ENCODE measurements at places on chromosomes 2 and 18.

- DNase-seq = peak; percentile 66
These were observed 10.9 kb upstream of the DLX2 start for GRCh38 chr2:172113617-172114016.

DNA sequence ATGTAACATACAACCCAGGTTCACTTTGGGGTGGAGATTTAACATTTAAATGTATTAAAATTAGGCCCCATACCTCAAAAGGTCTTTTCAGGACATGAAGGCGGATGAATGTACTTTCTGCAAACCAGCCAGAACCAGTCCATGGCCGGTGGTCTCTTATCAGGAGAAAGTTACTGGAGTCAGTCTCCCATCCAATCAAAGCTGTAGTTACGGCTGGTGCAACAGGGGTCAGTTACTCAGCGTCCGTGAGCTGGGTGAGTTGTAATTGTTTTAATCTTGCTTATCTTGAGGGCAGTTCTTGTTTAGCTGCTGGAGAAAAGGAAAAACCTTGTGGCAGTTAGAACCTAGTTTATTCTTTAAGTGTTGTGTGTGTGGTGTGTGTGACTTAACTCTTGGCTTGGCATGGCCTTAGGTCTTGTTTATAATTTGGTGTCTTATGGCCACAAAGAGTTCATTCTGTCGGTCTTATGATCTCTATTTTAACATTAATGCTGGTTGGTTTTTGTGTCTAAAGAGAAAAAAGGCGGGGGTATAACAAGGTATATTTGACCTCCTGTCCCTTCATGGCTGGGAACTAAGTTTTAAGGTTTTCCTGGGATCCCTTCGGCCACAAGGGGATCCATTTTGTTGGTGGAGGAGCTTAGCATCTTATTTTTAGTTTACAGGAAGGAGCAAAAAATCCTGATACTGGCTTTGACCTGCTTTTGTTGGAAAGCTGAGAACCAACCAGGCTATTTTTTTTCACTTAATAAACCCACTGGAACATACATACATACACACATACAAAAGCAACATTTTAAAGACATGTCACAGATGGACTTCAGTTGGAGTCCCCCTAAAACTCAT, 143.5 kb upstream of the NCK2 start:
- peak; percentile 88 for DNase-seq

GRCh38 chr2:231227310-231228162, 29.1 kb downstream of the ARMC9 start:
- DNase-seq = peak; percentile 89

DNA sequence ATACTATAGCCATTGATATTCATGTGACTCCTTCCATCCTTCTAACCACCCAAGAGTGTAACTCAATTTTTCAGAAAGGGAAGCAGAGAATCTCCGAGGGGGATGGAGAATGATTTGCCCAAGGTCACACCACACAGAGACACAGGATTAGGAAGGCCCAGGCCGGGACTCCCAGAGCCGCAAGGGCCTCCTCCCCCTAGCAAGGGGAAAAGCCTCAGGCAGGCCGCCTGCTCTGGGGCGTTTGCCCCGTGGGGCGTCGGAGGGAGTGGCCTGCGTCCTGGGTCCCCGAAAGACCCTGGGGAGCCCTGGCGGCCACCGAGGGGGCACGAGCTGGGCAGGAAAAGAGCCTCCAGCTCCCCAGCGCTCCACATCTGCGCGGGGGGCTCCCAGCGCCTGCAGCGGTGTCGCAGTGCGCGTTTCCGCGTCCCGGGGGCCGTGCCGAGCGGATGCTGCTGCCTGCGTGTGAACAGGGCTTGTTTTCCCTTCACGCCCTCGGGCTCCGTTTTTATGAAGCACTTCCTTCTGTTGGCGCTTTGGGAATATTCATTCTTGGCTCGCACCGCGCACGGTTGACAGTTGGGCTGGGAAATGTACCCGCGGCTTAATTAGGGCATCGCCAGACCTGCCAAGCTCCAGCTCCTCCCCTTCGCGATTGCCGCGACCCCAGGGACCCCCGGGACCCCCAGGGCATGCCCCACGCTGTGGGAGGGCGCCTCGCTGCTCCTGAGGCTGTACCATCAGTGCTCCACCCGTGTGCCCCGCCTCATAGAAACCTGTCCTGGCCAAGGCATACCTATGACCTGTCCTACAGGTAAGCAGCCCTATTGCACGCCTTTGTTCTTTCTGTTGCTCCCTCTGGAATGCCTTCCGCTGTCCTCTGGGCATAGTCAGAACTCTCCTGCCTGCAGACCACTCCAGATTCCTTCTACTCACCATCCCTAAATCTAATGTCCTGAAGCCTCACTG, 158.9 kb upstream of the GLI2 start:
- DNase-seq = peak; percentile 34

DNA sequence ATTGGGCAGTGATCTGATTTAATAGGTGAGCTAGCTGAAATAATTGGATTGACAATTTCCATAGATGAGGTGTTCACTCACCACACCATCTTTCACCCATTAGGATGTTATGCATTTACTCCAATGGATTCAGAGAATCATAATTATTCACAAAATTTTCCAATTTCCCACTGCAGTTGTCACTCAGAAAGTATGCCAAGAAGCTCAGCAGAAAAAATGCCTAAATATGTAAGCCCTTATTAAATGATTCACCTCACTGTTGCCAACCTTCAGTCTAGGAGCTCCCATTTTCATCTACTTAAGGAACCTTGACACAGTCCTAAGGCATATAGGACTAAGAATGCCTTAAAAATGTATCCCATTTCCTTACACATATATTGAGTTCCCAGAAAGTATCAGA, 94.3 kb downstream of the MBD2 start:
- no peak for DNase-seq

GRCh38 chr18:3500016-3500415, 50.0 kb downstream of the TGIF1 start:
- DNase-seq = no peak

GRCh38 chr2:201452922-201453643, 1.5 kb downstream of the STRADB start:
- DNase-seq = no peak

DNA sequence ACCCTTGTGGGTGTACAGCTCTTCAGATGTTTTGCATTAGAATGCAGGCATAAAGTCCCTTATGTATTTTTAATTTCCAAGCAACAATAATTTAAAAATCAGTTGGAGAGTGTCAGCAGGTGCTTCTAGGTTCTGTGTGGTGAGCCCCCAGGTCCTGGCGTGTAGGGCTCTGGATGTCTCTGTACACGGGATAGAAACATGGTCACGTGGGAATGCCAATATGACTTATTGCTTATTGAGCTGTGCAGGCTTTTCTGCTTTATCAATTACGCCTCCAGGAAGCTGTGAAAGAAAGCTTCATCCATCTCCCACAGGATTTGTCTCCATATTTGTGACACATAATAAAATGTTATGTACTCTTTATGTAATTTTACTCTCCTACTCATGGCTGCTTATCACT, 37.8 kb downstream of the PRELID3A start:
- no peak for DNase-seq

DNA sequence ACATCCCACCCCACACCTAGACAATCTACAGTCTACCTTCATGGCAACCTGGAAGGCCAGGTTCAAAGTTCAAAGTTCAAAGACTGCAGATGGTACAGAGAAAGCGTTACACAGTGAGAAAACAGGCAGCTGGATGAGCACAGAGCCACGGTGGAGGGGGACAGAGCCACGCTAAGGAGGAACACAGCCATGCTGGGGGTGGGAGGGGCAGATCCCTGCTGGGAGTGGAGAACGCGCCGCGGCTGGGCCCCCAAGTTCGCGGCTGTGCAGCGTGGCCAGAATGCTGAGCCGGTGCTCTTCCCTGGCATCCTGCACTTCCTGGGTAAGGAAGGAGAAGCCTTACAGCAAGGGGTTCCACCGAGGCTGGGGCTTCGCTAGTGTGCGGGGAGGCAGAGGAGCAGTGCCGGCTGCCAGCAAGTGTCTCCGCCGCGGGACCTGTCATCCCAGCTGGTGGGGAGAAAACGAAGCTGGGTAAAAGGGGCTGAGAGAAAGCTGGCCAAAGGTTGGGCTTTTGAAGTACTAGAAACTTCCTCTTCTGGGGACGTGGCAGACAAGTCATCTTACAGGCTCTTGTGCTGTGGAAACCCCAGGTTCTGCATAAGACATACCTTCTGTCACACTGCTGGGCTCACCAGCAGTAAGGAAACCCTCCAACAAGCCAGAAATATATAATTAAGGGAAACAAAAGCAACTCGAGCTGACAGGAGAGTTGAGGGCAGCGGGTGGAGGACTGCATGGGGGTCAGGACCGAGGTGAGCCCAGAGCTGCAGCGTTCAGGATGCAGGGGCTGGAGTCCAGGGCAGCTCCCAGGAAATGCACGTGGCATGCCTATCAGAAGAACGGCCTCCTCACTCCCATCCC, 115.5 kb downstream of the HDAC4 start:
- DNase-seq = no peak

DNA sequence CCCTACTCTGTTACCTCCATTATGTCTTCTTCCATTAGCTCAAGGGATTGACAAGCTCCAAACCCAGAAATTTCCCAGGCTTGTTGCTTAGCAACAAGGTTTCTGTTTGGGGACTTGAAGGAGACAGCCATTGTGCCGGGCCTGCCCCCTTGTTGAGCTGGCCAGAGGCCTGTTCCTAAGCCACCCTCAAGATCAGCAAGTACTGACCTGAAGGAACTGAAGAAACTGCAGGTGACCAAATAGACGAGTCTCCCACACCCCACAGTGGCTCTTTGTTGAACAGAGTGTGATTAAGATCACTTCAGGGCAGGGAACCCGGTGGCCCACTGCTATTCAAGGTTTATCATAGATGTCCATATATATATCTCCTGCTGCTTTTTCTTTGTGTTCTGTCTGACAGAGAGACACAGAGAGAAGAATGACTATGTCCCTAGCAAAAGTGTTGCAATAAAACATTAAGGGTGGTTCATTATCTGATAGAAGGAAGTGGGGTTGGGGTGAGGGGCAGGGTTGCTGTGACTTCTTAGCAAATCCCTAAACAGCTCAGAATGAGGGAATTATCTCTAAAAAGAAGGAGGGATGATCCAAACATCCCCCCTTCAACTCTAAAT, 69.2 kb downstream of the RNF144A start:
- peak; percentile 64 for DNase-seq

DNA sequence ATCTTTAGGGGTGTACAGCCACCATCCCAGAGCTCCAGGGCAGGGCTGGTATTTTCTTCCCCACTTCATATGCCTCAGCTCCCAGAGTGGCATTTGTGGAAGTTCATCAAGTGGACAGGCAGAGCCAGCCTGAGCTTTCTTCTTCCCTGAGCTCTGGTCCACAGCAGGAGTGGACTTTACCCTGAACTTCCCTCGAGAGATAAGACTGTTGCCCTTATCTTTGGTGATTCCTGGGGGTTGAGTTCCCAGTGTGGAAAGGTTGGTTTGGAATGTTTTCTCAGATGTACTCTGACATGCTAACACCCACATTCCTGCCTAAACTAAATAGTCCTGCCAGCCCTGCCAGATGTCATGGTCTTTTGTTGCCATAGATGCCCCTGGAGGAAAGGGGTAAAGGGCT, 62.0 kb upstream of the LGALSL start:
- DNase-seq = no peak
